Mammary epithelial cell (primary cell): ENCODE measurements at places on chromosomes 4 and X. TPM values are rescaled to one million over a fixed set of nuclear protein-coding genes. Genes with fewer than 3 reads are reported as not detected.

The CT55 gene
- not detected for total RNA-seq

- peak; percentile 43 for DNase-seq
These were observed 714.5 kb upstream of the TENM3 start for GRCh38 chr4:181528570-181529184.

DNA sequence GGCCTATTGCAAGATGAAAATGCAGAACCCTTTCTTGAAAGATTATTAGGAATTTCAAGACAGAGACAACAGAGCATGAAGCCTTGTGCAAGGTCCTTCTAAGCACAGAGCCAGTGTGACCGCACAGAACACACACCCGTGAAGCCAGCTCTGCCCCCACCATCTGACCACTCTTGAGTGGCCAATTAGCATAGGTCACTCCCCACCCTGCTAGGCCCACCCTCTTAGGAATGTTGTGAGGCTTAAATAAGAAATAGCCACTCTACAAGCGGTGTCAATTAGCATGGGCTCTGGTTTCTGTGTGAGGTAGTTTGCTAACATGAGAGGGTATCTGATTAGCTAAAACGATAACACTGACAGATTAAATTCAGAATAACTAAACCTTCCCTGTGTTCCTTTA lies 152.9 kb downstream of the PTTG2 start:
- DNase-seq = no peak

DNA sequence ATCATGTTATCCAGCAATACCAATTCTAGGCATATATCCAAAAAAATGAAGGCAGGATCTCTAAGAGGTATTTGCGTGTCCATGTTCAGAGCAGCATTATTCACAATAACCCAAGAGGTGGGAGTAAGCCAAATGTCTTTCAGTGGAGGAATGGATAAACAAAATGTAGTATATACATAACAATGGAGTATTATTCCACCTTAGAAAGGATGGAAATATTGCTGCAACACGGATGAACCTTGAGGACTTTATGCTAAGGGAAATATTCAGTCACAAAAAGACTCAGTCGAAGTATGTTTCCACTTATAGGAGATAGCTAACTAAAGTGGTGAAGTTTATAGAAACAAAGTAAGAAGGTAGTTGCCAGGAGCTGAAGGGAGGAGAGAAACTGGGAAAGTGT lies 74.3 kb downstream of the LARP1B start:
- DNase-seq = no peak

DNA sequence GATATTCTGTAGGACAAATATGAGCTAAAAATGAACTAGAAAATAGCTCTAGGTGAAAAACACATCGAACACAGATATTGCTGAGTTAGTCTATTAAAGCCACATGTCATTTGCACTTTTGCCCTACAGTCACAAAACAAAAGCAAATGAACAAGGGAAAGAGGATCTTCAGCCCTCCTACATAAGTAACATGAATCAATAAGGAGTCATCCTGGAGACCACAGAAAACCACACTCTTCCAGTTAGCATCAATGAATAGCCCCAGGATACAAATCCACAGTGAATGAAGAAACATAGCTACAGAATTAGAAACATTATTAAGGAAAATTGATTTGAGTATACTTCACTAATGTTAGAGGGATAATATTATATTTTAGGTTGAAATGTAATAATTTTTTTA lies 311.4 kb downstream of the MAPK10 start:
- DNase-seq = peak; percentile 74

DNA sequence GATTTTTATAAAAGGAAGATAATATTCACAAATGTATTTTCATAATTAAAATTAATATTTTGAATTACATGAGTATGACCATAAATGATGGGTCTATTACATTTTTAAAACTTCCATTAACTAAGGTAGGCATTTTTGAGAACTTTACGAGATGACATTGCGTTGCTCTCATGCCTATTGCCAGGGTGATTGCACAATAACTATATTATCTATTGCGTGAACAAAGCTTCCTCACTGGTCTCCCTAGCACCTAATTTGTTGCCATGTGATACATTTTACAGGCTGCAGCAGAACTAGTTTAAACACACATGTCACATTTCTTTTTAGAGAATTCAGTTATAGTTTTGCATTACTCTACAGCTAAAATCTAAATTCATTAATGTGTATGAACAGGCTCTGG lies 289.7 kb upstream of the GRID2 start:
- no peak for DNase-seq

The PCDH18 gene
- total RNA-seq = 1.2 TPM

The CLTRN gene
- 2.0 TPM for total RNA-seq

GRCh38 chr4:1238676-1239000 lies 10.3 kb downstream of the CTBP1 start:
- DNase-seq = no peak

- no peak for DNase-seq
These were observed 127.0 kb downstream of the HS6ST2 start for GRCh38 chrX:132831336-132831973.

- DNase-seq = no peak
These were observed 2.6 kb upstream of the PRPS1 start for GRCh38 chrX:107625739-107626138.

DNA sequence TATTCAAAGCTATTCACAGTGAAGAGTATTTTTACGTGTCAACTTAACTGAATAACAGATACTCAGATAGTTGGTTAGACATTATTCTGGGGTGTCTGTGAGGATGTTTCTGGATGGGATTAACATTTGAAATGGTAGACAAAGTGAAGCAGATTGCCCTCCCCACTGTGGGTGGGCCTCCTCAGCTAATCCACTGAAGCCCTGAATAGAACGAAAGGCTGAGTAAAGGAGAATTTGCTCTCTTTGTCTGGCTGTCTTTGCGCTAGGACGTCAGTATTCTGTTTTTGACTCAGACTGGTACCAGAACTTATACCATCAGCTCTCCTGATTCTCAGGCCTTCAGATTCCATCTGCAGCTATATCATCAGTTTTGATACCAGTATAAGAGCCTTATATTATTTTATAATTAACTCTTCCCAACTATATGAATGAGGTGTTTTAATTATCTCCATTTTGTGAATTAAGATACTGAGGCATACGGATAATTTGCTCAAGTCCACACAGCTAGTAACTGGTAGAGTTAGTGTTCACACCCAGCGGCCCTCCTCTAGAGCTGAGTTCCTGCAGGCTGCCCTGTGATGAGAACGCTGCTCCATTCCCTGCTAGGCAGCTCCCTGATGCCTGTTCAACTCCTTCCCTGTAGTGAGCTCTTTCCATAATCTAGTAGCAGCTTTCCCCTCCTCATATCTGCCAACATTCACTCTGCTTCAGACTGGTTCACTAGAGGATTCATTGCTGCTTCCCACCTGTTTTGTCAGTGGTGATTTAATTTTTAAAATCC lies 87.5 kb downstream of the RBM46 start:
- no peak for DNase-seq

DNA sequence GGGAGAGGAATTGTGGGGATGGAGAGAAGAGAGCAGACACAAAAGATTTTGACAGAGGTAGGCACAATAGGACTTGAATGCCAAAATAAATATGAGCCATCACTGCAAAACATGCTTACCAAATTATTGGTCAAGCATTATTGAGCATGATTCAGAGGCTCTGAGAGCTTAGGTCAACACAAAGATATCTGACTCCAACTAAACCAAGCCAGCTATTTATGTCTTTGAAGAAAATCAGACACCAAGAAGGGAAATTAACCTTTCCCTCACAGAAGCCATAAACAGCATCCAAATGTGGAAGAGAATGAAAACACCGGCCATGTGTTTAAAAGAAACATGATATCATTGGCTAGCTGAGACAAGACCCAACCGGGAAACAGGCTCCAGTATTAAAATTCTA lies 323.2 kb downstream of the RAB28 start:
- peak; percentile 9 for DNase-seq

DNA sequence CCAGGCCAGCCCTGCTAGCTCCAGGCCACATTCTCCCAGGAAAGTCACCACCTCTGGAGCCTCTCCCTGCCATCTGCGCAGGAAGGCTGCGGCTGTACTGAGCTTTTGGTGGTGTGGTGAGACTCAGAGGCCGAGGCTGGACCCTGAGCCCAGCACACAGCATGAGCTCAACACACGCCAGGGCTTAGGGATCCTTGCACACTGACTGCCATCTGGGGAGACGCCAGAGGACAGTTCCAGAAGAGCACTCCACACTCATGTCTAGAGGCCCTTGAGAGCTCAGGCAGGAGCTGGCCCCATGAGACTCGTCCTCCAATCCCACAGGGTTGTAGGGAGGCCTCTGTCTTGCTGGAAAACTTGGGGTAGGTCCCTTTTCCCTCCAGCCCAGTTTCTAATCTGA lies 40.6 kb downstream of the ABLIM2 start:
- DNase-seq = no peak

DNA sequence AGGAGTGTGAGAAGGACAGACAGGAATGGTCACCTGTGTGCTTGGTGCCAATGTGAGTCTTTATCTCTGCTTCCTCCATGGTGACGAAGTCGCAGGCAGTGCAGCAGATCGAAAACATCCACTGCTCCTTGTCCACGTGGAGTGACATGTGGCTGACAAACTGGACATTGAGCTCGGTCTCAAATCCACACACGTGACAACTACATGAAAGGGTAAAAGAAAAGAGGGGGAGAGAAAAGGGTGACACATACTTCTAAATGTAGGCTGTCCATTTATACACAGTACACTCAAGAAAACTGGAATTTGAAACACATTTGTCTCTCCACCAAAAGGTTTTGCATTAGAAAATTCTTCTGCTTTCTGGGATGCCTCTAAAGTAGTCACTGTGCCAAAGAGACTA lies 94.5 kb downstream of the C4orf51 start:
- no peak for DNase-seq

- DNase-seq = no peak
These were observed 145.7 kb upstream of the NUDT6 start for GRCh38 chr4:123068081-123068480.

The TKTL2 gene
- total RNA-seq = not detected

DNA sequence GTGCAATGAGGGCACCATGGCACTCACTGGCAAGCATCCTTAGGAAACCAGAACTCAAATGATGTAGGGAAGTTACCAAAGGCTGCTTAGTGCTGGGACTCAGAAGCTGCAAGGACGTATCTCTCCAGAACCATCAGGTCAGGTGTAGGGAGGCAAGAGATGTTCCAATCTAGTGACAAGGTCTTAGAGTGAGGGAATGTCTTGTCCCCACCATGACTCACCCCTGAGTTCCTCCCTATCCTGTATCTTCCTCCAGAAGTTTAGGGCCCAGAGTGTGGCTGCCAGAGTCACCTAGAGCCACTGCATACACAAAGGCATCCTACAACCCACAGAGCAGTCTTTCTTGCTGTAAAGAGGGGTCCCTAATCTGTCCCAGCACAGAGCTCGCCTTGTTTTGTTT lies 14.1 kb upstream of the IRAK1 start:
- DNase-seq = no peak

- DNase-seq = peak; percentile 77
These were observed 7.4 kb upstream of the RELL1 start for GRCh38 chr4:37693450-37694190.

DNA sequence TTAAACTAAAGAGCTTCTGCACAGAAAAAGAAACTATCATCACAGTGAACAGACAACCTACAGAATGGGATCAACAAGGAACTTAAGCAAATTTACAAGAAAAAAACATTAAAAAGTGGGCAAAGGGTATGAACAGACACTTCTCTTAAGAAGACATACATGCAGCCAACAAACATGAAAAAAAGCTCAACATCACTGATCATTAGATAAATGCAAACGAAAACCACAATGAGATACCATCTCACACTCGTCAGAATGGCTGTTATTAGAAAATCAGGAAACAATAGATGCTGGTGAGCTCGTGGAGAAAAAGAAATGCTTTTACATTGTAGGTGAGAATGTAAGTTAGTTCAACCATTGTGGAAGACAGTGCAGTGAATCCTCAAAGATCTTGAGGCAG lies 27.8 kb downstream of the PAPSS1 start:
- DNase-seq = no peak

DNA sequence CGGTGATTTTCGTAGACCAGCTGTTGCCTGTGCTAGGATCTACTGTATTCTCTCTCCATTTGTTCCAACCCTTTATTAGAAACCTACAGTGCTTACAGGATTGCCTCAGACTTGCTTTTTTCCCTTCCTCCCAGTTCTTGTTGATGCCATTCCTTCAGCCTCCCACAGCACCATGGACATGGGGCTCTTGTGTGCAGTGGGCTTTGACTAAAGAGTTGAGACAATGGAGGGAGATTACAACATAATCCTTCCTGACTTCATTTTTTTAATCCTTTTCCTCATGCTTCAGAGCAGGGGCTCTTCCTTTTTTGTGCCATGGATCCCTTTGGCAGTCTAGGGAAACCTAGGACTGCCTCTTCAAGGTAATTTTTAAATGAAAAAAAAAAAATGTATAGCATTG lies 92.1 kb downstream of the BMPR1B start:
- DNase-seq = no peak

The CDKL5 gene
- 8.3 TPM for total RNA-seq

DNA sequence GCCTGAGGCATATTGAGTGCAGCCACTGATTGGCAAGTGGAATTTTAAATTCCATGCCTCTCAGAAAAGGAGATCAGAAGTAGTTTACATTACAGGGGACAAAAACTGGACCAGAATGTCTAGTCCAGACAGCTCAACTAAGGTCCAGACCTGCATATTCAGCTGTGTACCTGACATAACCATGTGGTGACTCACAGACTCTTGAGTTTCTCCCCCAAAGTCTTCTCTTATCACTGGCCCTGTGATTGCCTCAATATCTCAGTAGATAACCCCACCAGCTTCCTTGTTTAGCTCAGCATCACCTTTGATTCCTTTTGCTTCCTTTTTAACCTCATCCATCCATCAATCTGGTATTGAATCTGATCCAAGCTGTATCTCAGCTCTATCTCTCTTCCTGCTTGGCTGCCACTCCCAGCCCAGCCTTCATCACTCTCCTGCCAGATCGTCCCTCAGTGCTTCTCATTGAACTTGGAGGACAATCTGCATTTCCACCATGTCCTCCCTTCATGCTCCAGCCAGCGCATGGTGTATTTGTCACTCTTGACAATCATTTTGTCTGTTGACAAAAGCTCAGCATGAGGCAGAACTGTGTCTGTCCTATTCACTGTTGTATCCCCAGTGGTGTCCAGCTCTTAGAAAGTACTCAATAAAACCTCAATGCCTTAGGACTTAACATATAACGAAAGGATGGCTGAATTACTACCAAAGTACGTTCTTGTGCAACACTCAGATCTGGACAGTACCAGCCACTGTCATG lies 27.8 kb upstream of the SLC2A9 start:
- peak; percentile 49 for DNase-seq

DNA sequence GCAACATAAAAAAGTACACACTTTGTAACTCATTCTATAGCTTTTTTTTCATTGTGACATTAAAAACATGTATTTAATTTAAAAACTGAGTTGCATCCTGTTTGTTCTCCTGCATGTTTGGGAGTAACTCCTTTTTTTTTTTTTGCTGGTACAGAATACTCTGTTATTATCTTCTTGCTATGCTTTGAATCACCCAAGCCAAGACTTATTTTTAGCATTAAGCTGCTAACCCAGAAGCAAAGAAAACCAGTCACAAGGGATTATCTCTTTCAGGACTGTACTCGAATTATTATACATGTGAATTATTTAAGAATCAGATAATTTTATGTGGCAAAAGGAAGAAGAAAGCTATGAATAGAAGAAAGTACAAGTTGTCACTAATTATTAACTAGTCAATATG lies 194.9 kb downstream of the ADAMTS3 start:
- DNase-seq = no peak

The CLNK gene
- not detected for total RNA-seq
